Activated CD8-positive, alpha-beta T cell treated with anti-CD3 and anti-CD28 coated beads for 36 hours (primary cell): ENCODE measurements at places on chromosomes 1 and 21. TPM values are rescaled to one million over a fixed set of nuclear protein-coding genes. Genes with fewer than 3 reads are reported as not detected.

- no peak for DNase-seq
- no peaks in the 10 kb centered on the region for H3K27me3 ChIP-seq
- no peak overlapping the region for H3K4me3 ChIP-seq
Measured at GRCh38 chr1:96510911-96511310, 210.7 kb upstream of the PTBP2 start.

GRCh38 chr1:29123053-29123886 is 433 bp downstream of the TMEM200B start:
- peaks cover 21% of the 10 kb centered on the region for H3K27me3 ChIP-seq
- peaks cover 5% of the 10 kb centered on the region for H3K36me3 ChIP-seq
- H3K4me1 ChIP-seq: no peaks in the 10 kb centered on the region
- peak overlapping the region; percentile 68 for H3K4me3 ChIP-seq

GRCh38 chr1:153474347-153474746 is 13.9 kb upstream of the S100A7 start:
- H3K4me1 ChIP-seq: no peaks in the 10 kb centered on the region
- no peak overlapping the region for H3K4me3 ChIP-seq
- no peak overlapping the region for H3K27ac ChIP-seq
- H3K27me3 ChIP-seq: peaks cover 5% of the 10 kb centered on the region

Gene OR2AK2
- total RNA-seq: not detected

Gene CD48
- 379 TPM for total RNA-seq

Gene CNTN2
- not detected for total RNA-seq
